ENCODE measurements at places on chromosomes 5 and 9. TPM values are rescaled to one million over a fixed set of nuclear protein-coding genes. Genes with fewer than 3 reads are reported as not detected.

The AQP7 gene
- total RNA-seq: 80.4 TPM

The OSMR gene
- total RNA-seq: 19.9 TPM

The OR1J2 gene
- total RNA-seq: not detected

The C9 gene
- not detected for total RNA-seq

The GARIN3 gene
- not detected for total RNA-seq

The TMEM141 gene
- 62.5 TPM for total RNA-seq

The BTNL3 gene
- total RNA-seq: not detected

The SLC44A1 gene
- 22.6 TPM for total RNA-seq

The IL31RA gene
- 1.3 TPM for total RNA-seq

The GABBR2 gene
- total RNA-seq: 1.1 TPM

The LHX3 gene
- not detected for total RNA-seq

The IRX1 gene
- 1.2 TPM for total RNA-seq

The CDKN2A gene
- total RNA-seq: 1.2 TPM

The IFNA13 gene
- not detected for total RNA-seq

The DNM1 gene
- 7.3 TPM for total RNA-seq

The RPL12 gene
- 407 TPM for total RNA-seq

The SCGB3A2 gene
- not detected for total RNA-seq

The DEPDC1B gene
- total RNA-seq: not detected

The HMMR gene
- total RNA-seq: 0.46 TPM

The DMRT3 gene
- total RNA-seq: 0.16 TPM

The CATSPER3 gene
- 0.54 TPM for total RNA-seq

The FAM200C gene
- 3.3 TPM for total RNA-seq

The TIFAB gene
- total RNA-seq: not detected

The ECSCR gene
- total RNA-seq: 20.1 TPM

The IFNA4 gene
- not detected for total RNA-seq

The PLPP7 gene
- 78.7 TPM for total RNA-seq

The ALDOB gene
- total RNA-seq: 0.13 TPM

The DRD1 gene
- 0.05 TPM for total RNA-seq

The INSL6 gene
- total RNA-seq: not detected

The C9orf152 gene
- total RNA-seq: not detected

The NPDC1 gene
- total RNA-seq: 96.4 TPM

The SLC34A1 gene
- not detected for total RNA-seq

The CKMT2 gene
- 1,231 TPM for total RNA-seq

The NADK2 gene
- total RNA-seq: 34.6 TPM

The SMIM33 gene
- not detected for total RNA-seq

The STRBP gene
- 16.1 TPM for total RNA-seq

The CCDC152 gene
- total RNA-seq: 1.0 TPM

The HBEGF gene
- total RNA-seq: 73.9 TPM
